ENCODE measurements at places on chromosomes 4 and X.

DNA sequence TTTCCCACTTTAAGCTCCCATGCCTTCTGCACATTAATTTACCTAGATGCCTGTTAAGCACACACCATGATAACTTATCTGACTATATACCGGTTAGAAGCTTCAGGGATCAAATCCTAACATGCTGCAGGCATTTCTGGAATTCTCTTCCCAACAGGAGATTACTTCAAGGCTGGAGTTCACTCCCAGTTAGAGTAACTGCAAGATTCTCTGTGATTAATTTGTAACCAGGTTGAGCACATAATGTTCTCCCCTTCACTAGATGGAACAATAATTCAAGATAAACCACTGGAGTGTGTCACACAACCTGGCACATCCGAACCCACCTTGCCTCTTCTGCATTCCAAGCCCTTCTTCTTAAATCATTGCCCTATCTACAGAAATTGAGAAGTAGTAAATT, 11.8 kb upstream of the UGT2A3 start:
- no peak for DNase-seq

DNA sequence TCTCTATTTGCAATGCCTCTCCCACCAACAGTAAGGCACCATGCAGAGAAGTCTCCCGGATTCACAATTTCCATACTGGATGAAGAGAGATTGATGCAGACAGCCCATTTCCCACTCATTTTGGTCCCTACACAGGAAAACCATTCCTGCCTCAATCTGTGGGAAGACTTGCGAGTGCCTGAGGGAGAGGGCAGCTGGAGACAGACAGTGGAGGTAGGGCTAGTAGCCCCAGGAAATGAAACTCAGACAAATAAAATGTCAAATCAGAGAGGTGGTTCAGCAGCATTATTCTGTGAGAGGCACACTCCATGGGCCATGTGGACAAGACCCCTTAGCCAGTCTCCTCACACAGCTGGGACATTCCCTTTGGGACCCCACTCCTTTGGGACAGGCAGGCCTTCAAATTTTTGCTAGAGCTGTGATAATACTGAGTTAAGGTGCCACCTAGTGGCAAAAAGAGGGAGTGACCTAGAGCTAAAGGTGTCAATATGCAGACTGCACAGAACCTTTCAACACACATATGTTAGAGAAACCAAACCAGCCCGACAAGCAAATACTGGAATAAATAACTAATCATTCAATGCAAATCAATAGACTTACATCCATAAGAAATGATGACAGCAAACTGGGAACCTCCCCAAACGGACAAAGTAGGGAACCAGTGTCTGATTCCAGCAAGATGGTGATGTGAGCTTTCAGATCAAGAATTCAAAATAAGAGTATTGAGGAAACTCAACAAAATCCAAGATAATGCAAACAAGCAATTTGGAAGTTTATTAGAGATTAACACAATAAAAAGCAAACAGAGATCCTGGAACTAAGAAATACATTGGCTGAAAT, 1865.3 kb upstream of the AGA start:
- peak; percentile 30 for DNase-seq

DNA sequence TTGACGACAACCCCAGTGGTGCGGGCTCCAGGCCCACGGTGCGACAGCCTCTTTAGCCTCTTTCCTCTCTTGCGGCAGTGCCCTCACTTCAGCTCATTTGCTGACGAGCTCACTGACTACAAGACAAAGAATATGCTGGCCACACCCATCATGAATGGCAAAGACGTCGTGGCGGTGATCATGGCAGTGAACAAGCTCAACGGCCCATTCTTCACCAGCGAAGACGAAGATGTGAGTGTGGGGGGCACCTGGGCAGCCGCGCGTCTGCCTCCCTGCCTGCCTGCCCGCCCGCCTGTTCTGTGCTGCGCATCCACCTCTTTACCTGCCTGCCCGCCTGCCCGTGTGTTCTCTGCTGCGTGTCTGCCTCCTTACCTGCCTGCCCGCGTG, 9.2 kb downstream of the PDE6B start:
- DNase-seq = no peak

GRCh38 chrX:102835504-102836146, 101.4 kb upstream of the RAB40AL start:
- DNase-seq = no peak

GRCh38 chr4:92519727-92520126, 216.0 kb downstream of the GRID2 start:
- DNase-seq = no peak

- no peak for DNase-seq
Observed at GRCh38 chr4:85474356-85474755, 594 bp upstream of the ARHGAP24 start.

DNA sequence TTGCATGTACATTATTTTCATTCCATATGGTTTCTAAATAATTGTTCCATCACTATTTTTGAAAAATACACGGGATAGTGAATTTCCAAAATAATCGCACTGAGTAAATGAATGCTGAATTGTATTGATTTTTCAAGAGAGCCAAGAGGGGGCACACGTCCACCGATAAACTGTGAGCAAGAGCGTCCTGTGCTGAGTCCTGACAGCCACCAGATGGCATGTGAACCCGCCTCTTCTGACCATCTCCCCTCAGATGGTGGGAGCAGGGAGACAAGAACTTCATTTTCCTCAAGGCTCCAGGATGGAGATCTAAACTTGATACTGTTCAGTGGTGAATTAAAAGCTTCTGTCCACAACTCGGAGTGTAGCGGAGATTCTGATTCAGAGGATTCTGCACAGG, 30.6 kb upstream of the IL9R start:
- DNase-seq = no peak

DNA sequence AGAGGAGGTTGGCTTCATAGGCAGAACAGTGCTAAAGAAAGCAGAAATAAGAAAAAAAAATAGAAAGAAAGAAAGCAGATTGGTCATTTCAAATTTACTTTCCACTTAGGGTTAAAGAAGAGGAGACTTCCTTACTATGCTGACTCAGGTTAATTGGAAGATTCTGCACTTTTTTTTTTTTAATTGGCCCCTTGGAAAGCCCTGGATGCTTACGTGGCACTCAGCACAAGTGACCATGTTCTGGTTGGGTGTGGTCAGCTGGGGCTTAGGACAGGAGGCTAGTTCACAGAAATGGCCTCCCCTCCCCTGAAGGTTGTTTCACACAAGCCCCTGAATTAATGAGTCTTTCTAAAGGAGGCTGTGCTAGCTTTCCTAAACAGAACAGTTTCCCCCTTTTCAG, 14.5 kb downstream of the MAGEA9B start:
- no peak for DNase-seq

DNA sequence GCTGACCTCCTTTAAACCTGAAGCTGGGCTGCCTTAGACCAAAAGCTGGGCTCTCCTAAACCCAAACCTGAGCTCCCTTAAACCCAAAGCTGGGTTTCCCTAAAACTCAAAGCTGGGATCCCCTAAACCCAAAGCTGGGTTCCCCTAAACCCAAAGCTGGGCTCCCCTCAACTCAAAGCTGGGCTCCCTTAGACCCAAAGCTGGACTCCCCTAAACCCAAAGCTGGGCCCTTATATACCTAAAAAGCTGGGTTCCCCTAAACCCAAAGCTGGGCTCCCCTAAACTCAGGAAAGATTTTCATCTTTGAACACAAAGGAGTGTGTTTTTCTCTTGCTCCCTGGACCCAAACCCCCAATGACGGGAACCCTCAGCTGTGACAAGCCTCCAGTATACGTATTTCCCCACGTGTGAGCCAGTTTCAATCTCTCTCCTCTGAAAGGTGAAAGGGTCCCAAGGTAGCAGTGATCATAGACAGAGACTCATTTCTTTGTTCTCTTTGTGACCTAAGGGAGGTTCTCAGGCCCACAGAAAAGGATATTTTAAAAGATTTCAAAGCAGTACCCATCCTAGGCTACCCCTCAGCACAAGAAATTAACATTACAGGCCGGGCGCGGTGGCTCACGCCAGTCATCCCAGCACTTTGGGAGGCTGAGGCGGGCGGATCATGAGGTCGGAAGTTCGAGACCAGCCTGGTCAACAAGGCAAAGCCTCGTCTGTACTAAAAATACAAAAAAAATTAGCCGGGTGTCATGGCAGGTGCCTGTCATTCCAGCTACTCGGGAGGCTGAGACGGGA, 31.3 kb upstream of the ASMTL start:
- peak; percentile 29 for DNase-seq

- DNase-seq = no peak
Observed at GRCh38 chr4:122548886-122549630, 71.8 kb downstream of the IL21 start.

GRCh38 chrX:9878146-9878820, 88.9 kb upstream of the CLDN34 start:
- DNase-seq = no peak

DNA sequence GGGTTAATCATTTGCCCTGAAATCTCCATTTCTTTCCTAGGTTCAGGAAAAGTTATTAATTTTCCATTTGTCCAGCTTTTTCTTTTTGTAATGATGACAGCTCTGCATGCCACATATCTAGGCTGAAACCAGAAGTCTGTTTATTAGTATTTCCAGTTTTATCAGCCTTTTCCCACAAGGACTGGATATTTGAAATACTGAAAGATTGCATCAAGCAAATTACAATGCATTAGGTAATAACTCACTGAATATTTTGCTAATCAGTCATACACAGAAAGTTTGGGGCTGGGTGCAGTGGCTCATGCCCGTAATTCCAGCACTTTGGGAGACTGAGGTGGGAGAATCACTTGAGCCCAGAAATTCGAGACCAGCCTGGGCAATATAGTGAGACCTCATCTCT, 21.5 kb downstream of the SLC9A7 start:
- no peak for DNase-seq

DNA sequence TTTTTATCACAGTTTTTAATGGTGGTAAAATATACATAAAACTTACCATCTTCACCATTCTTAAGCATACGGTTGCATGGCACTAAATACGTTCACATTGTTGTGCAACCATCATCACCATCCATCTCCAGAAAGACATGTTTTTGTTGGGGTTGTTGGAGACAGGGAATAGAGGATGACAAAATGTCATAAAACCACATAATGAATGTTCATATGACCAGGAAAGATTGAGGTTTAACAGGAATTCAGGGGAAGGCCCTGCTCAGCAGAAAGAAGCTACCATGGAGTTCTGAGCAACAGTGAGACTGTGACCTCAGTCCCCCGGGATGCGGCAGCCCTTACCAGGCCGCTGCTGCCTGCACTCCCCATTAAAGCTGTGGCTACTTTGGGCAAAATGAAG, 63.9 kb upstream of the TRIM2 start:
- no peak for DNase-seq

DNA sequence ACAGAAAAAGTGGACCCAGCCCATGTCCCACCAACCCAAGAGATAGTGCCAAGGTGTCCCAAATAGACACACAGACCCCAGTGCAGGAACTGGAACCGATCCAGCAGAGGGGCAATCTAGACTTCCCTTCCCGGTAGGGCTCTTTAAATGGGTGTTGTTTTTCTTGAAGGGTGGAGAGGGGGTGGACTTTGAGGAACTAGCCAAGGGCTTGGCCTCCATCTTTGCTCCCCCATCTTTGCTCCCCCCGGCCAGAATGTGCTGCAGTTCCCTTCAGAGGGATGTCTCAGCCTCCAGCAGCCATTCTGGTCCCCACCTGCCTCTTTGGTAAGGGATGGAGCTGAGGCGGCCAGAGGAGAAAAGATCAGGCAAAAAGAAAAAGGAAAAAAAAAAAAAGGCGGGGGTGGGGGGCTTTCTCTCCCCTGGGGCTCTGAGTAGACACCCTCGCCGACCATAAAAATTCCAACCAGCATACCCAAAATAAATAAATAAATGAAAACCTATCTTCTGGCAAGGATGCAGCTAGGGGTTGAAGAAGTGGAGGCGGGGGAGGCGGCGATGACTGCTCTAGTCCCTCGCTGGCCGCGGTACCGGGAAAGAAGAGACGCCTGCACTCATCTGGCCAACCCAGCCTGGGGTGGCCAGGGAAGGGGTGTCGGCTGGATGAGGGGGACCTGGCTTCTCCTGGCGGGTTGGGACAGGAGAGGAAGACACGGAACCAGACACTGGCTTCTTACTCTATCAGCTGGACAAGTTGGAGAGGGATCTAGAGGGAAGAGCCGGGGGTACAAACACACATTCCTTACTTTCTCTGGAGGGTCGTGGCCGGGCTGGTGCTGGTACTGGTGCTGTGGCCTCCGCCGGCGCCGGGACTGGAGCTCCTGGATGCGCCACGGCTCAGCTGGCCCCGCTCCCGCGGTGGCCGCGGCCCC, 38.5 kb upstream of the IQSEC2 start:
- DNase-seq = no peak

- DNase-seq = no peak
Observed at GRCh38 chr4:165331823-165332222, 4.4 kb downstream of the MSMO1 start.

GRCh38 chr4:13701937-13702446, 74.5 kb upstream of the BOD1L1 start:
- no peak for DNase-seq

- no peak for DNase-seq
Observed at GRCh38 chr4:61201961-61202637, 2.0 kb downstream of the ADGRL3 start.

DNA sequence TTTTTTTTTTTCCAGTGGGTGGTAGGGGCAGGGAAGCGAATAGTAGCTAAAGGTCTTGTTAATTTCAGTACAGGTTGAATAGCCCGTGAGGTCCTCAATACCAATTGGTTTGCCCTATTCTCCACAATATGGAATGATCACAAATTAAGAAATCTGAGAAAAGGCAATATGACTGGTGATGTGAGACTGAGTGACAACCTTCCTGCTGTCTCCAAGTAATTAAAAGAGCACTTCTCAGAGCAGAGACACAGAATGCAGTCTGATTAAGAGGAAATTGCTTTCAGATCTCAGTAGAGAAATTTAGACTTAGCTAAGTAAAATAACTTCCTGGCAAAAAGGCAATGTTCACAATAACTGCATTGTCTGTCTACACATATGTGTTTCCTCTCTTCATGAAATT, 23.0 kb downstream of the GPR174 start:
- DNase-seq = no peak

GRCh38 chr4:3208826-3209225, 40.1 kb upstream of the MSANTD1 start:
- DNase-seq = no peak

GRCh38 chr4:33071535-33071934, 2351.4 kb downstream of the PCDH7 start:
- DNase-seq = no peak

GRCh38 chr4:16082426-16083240, 1.2 kb downstream of the PROM1 start:
- DNase-seq = no peak

DNA sequence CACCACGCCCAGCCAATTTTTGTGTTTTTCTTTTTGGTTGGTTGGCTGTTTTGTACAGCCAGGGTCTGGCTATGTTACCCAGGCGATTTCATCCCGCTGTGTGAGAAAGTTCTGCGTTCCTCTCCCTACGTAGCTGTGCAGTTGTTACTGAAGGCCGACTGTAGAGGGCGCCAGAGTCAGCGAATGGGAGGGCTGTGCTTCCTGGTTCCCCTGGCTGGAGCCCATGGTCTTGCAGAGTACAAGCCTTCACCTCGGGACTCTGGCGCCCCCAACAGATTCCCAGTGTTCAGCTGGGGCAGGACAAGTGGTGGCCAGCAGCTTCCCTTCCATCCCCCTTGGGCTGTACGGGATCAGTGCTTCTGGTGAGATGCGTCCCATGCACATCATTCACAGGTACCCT, 5.6 kb upstream of the CT45A1 start:
- DNase-seq = peak; percentile 45

GRCh38 chrX:45669715-45670340, 469.2 kb upstream of the DIPK2B start:
- no peak for DNase-seq

- DNase-seq = no peak
Observed at GRCh38 chrX:43866423-43866822, 15.8 kb downstream of the MAOB start.

Measured in activated CD4-positive, CD25-positive, alpha-beta regulatory T cell treated with anti-CD3 and anti-CD28 coated beads, Interleukin-2, amount 50 U/mL, for 72 hours (primary cell).